ENCODE measurements at places on chromosomes 16 and 17. TPM values are rescaled to one million over a fixed set of nuclear protein-coding genes. Genes with fewer than 3 reads are reported as not detected.

DNA sequence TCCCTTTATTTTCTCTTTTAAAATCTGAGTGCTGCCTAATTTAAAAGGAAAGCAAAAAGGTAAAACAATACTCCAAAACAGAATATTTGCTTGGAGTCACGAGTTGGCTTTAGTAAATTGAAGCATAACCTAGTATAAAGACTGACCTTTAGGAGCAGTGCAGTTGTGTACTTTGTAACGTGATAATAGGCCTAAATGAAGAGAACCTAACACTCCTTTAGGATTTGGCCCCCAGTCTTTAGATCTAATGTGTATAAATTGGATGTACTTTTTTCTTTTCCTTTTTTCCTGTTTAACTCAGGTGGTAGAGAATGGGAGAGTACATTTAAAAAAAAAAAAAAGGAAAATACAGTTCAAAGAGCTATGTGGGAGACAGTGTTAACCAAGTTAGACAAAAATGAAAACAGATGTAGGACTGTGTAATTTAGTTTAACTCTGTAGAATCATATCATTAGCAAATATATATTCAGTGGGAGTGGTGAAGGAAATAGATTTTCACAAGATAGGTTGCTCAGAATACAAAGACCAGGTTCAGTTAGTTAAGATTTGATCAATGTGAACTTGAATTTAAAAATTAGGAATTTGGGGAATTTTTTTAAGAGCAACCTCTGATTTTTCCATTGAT lies 16.8 kb downstream of the CPD start:
- no peak for DNase-seq

GRCh38 chr16:85395207-85395912 lies 217.8 kb upstream of the GSE1 start:
- DNase-seq, result no peak

Gene ZP2
- not detected for total RNA-seq

Gene ARHGDIG
- total RNA-seq, result 5.9 TPM

GRCh38 chr17:39104046-39104445 lies 47.4 kb downstream of the PLXDC1 start:
- DNase-seq, result no peak

DNA sequence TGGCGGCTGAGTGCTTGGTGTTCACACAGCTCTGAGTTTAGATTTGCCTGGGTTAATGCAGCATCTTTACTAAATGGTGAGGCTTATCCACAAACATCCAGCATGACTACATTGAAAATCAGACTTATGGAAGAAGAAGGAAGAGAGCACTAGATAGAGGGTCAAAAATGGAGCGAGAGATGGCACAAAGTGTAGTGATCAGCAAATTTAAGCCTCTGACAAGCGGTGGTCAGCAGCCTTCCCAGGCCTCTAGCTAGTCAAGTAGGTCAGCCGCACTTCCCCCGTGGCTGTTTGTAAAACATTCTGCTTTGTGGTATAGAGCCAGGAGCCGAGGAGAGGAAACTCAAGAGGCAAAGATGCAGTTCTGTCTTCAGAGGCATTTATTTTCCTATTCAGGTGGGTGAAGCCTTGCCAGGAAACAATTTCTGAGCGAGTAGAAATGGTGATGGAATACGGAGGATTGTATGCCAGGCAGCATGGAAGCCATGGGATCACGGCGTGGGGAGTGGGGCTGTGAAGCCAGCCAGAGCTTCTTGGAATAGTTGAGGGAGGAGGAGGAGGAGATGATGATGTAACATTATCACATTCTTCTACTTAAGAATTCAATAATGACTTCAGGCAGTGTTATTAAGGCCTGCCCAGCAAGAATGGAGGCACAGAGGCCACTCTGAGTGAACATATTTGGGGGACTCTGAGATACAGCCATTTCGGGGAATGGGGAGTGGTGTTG lies 118.9 kb downstream of the MSI2 start:
- DNase-seq, result no peak

Gene NOG
- not detected for total RNA-seq

Gene MT1E
- total RNA-seq, result 25.9 TPM

GRCh38 chr17:78128551-78129350 lies at the start of gene TMC6:
Gene TMC6, minus strand, starts transcription at chr17:78128755. Its CDS starts 1,923 bp downstream, at chr17:78126832.
- DNase-seq, result peak; percentile 96

Gene KCNJ2
- 0.15 TPM for total RNA-seq

Gene SPNS3
- not detected for total RNA-seq

DNA sequence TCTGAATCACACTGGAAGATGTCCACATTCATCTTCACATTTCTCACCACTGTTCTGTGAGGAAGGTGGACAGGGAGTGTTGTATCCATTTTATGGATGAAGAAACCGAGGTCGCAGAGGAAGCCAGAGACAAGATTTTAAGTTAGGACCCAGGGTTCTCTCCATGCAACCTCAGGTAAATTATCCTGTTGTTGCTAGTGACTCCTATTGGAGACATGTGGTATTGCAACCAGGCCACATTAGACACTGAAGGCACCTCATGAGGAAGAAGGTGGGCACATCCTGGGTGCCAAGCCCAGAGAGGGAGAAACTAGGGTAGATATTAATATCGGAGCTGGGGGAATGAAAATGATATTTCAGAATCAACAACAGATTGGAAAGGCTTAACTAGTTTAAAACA lies 8.5 kb upstream of the WNT9B start:
- no peak for DNase-seq

GRCh38 chr17:47834756-47835155 lies 3.3 kb downstream of the LRRC46 start:
- DNase-seq, result no peak

Gene TRPV2
- 1.1 TPM for total RNA-seq

DNA sequence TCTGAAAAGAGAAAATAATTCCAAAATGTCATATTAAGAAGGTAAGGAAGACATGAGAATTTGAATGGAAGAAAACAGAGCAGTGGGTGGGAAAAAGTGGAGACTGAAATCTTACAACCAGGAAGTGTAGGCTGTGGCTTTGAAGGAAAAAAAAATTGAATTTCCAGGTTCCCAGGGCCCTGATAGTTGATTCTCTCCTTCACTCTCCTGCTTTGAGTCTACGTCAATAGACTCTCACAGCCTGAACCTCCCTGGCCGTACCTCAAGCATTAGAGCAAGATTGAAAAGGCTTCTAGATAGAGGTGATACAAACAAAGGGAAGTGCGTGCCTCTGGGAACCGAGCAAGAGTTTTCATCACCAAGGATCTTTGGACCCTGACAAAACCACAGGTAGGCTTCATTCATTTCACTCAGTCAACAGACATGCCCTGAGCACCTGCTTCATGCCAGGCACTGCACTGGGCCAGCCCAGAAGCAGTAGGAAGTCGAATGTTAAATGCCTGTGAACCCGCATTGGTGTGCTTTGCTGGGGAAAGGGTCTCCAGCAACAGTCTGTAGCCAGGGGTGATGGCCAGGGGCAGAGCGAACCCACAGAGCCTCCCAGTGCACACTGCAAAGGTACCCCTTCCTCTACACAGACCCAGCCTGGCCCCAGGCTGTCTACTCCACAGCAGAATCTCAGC lies 163.9 kb downstream of the SLC39A11 start:
- DNase-seq, result no peak

DNA sequence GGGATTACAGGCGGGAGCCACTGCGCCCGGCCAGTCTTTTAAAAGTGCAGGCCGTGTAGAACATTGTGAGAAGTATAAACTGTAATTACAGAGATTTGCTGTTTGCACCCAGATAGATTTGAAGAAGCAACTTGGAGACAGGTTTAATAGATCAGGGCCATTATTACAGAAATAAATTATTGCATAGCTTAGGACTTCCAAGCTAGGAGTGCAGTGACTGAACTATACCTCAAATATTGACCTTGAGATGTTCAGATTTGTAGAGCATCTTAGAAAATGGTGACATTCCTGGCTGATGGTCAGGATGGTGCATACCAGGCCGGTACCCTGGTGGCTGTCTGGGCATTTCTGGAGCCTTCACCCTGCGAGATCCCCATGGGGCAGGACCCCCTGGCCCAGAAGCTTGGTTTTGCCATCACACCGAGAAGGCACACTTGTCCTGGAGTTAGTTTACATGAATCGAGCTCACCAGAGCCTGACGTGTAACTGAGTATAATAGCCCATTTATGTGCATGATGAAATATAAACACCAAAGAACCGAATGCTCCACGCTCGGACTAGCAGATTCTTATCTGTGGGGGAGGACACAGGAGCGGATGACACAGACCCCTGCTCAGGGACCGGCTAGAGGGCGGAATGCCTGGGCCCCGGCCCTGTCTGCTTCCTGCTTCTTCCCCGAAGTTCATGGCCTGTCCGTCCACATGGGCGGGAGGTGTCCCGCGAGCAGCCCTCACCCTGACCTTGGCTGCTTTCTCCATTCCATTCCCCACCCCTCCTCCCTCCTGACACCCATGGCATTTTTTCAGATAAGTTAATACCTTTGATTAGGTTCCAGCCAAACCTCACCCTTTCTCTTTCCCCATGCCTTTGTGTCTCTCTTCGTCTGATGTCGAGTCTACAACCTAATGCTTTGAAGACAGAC lies 32.1 kb downstream of the CCDC40 start:
- no peak for DNase-seq

DNA sequence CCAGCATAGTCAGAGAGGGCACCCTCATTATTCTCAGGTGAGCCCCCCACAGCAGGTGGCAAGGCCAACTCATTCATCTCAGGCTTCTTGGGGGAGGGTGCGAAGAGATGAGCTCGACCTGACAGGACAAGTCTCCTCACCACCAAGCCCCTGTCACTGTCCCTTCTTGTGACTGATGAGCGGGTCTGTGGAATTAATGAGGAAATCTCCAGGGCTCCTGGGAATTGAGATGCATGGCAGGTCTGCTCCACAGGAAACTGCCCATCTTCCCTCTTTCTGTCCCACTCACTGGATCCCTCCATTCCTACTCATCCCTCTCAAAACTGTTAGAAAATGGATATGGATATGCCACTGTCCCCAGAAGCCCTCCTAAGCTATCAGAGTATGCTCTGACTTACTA lies 32.5 kb upstream of the CES5A start:
- DNase-seq, result no peak

Gene OR1D2
- total RNA-seq, result not detected

DNA sequence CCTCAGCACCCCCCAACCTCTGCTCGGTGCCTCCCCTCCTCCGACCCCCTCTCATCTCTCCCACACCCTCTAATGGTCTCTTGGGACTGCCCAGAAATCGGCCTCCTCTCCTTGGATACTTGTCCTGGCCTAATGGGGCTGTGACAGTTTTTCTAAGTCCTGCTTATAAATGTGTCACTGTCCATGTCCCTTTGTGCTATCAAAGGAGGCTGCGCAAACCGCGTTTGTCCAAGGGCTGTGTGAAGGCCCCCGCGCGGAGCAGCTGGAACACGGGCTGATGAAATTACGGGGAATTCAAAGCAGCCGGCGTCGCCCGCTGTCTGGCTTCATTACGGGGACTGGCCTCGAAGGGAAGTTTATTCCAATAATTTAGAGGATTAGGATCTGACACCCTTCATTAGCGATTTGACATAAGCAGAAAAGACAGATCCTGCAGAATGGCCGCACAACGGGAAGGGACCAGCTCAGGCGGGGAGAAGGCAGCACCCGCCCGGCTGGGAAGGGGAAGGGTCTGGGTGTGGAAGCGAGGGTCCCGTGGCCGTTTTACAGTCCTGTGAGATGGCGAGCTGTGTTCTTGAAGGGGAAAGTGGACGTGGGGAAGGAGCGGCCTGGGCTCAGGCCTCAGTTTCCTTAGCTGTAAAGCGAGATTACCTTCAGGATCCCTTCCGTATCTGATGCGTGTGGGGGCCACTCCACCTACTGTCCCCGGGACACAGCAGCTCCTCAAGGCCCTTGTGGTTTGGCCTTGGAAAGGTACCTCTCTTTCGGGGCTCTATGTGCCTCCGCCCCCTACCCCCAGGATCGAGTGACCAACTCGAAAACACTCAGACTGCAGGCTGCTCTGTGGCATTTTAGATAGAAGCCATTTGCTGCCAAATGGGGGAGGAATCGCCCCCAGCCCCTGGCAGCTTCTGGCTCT lies 1.6 kb upstream of the WFIKKN2 start:
- peak; percentile 26 for DNase-seq

DNA sequence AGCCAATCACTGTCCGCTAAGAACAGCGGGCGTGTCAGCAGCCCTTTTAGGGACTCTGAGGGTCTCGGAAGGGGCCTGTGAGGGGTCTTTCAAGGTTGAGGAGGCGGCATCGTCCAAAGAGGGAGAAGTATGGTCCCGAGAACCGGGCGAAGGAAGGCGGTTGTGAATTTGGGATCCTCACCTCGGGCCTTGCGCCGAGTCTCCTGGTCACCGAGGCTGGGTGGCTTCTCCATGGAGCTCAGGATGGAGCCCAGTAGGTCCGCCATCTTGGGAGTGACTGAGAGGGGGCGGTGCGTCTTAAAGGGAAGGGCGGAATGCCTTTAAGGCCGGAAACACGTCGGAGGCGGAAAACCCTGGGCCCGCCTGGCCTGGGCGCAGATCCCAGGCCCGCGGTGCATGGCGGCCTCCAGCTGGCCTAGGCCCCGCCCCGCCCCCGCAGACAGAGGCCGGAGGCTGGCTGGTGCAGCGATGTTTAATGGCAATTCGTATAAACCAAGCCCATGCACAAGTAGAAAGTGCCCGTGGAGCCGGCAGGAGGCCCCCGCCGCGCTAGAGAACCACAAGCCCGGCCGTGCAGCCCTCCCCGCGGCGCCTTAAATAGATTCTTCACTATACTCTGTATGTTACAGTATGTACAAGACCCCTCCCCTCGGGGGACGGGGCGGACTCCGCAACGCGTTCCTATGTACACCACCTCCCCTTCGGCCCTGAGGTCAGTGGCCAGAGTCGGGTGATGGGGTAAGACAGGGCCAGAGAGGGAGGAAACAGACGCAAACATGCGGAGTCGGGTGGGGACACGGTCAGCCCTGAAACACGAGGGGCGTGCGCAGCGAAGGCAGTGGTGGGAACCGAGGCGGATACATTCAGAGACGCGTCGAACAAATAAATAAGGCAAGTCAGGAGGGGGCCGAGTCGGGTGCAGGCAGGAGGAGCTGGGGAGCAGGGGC lies at the start of gene SPAG7:
Gene SPAG7 (minus strand): TSS at position 279 of the 947 bp plus-strand sequence. CDS start 13 bp downstream, at position 266.
- peak; percentile 98 for DNase-seq

- DNase-seq, result no peak
These were observed 18.8 kb downstream of the CA5A start for GRCh38 chr16:87917503-87917902.

DNA sequence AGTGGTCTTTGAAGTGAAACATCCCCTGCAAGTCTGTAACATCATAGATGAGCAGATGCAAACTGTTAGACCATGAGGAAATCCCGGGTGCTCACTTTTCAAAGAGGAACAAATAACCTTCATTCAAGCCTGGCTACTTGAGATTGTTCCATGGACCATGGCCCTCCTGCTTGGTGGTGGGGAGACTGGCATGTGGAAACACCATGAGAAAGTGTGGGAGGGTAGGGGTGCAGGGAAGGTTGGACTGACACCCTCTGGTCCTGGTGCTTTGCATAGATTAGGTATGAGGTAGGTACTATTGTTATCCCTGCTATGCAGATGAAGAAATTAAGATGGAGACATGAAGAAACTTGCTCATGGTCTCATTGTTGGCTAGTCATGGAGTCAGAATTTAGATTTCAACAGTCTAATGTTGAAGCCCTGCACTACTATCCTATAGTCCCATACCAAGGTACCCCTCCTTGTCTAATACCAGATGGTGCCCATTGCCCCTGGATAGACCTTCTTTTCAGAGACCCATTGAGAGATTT lies 59.0 kb downstream of the SPACA3 start:
- DNase-seq, result no peak

DNA sequence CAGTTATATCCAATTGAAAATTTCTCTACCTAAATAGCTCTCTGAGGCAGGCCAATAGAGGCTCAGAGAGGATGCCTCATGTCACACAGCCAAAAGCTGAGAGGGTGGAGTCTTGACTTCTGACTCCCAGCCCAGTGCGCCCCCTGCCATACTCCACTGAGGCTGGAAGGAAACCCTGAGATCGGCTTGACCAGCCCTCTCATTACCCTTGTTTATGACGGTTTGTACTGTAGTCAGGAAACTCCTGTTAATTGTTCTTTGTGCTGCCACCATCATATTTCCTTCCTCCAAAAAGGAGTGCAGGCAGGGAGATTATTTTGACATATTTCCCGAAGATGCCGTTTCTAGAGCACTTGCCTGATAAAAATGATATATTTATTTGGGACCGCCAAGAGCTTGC lies 107.9 kb downstream of the AIPL1 start:
- peak; percentile 76 for DNase-seq

Measured in H9 (cell line).